ENCODE measurements at places on chromosomes 5 and 9. TPM values are rescaled to one million over a fixed set of nuclear protein-coding genes. Genes with fewer than 3 reads are reported as not detected.

Gene CORO2A
- 1.4 TPM for total RNA-seq

GRCh38 chr9:37503736-37504135, 18.0 kb downstream of the POLR1E start:
- DNase-seq, result no peak

Gene FAM169A
- total RNA-seq, result 6.3 TPM

DNA sequence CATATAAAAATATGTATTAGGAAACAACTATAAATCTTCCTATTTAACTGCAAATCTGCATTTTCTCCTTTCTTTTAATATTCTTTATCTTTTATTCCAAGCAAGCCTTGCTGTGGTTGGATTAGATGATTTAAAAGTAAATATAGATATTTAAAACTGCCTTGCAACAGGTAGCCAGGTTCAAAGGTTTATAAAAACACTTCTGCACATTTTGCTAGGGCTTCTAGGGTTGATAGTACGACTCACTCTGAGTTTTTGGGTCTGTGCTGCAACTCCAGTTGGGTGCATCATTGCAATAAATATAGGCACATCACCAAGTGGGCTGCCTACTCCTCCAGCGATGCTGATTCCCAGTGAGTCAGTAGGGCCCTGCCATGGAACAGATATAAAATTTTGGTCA, 167.7 kb downstream of the MPDZ start:
- no peak for DNase-seq

DNA sequence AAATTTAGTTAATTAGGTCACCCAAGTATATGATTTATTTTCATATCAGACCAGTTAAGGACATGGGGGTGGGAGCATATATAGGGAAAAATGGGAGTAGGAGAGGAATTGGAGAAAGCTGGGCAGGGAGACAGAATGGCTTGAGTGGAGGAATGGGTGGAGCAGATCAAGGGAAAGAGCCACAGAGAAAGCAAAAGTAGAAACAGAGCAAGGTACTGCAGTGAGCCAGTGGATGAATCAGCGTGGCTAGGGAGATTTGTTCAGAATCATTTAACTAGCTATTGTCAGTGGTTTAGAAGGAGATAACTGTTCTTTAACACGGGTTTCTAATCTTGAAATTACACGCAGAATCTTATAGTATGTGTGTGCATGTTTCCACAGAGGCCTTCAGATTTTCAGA, 37.4 kb downstream of the SNX24 start:
- DNase-seq, result no peak

Measured in breast epithelium (tissue), 4 donors.